ENCODE measurements at places on chromosomes 11 and 22. TPM values are rescaled to one million over a fixed set of nuclear protein-coding genes. Genes with fewer than 3 reads are reported as not detected.

- peak; percentile 75 for DNase-seq
These were observed 935 bp downstream of the QSER1 start for GRCh38 chr11:32893343-32894148.

CSNK2A3 gene
- total RNA-seq: 1.2 TPM

- peak; percentile 84 for DNase-seq
These were observed 380.7 kb downstream of the MN1 start for GRCh38 chr22:27420817-27421361.

DNA sequence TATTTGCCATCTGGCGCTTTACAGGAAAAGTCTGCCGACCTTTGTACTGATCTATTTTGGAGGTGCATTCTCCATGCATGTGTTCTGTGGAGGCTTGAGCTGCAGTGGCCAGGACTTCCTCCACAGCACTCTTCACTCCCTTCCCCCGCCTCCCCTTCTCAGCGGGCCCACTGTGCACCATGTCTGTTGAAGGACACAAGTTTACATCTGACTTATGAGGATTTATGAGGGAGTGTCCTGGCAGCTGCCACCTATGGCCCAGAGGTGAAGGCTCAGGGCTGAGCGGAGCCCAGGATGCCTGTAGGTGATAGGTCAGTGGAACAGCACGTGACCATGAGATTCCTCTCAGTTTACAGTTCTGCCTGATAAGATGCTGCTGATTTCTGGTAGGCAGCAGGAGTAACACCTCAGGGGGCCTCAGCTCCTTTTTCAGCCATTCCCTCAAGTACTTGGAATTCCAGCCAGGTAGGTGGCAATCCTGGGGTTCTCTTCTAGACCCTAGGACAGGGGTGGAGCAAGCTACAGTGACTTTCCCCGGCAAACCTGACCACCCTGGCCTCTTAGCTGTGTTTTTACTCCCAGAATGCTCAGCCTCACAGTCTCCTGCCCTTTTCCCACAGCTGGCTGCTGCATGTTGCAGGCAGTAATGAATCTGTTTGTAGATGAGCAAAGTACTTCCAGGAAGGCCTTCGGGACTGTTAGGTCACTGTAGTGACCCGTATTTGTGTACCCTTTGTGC is 59.9 kb downstream of the PPFIBP2 start:
- no peak for DNase-seq

- no peak for DNase-seq
These were observed 20.0 kb downstream of the CRKL start for GRCh38 chr22:20937031-20937793.

- peak; percentile 50 for DNase-seq
These were observed 63.4 kb downstream of the NAT10 start for GRCh38 chr11:34168642-34169420.

RAB38 gene
- 0.29 TPM for total RNA-seq

RAB3IL1 gene
- total RNA-seq: 4.9 TPM

GRCh38 chr11:8262552-8263108 is 1.0 kb downstream of the LMO1 start:
- DNase-seq: peak; percentile 66

OR6A2 gene
- total RNA-seq: not detected

- DNase-seq: no peak
These were observed 4.0 kb downstream of the ST14 start for GRCh38 chr11:130163346-130164220.

DNA sequence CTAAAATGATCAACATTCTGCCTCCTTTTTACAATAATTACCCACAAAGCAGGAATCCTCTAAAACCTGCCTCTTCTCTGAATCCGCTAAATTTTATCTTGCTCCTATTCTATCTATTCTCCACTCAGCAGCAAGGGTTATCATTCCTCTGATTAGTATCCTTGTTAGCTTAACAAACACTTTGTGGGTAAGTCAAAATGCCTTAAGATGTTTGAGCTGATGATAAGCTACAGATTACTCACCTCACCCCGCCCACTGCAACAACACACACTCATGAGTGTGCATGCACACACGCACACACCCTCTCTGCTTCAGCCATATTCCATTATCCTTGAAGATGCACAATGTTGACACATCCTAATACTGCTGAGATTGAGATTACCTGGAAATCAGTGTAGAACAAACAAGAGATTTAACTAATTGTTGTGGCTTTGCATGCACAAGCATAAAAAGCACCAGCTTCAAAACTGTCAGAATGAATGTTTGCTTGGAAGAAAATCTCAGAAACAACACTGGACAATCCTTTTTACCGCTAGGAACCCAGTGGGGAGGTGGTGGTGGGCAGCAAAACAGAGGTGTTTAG is 130.9 kb downstream of the BBOX1 start:
- DNase-seq: no peak

DNA sequence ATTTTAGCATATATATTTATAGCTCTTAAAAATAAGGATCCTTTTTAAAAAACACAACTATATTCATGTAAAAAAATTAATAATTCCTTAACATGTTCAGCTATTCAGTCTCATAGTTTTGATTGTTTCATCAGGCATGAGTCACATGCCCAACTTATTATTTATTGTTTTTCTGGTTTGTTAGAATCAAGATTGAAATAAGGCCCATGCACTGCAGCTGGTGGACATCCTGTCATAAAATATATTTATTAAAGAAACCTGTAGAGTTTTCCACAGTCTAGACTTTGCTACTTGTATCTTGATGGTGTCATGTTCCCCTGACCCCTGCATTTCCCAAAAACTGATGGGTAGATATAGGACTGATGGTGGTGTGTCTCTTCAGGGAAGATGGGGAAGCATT is 77.4 kb downstream of the PARVA start:
- DNase-seq: no peak

DNA sequence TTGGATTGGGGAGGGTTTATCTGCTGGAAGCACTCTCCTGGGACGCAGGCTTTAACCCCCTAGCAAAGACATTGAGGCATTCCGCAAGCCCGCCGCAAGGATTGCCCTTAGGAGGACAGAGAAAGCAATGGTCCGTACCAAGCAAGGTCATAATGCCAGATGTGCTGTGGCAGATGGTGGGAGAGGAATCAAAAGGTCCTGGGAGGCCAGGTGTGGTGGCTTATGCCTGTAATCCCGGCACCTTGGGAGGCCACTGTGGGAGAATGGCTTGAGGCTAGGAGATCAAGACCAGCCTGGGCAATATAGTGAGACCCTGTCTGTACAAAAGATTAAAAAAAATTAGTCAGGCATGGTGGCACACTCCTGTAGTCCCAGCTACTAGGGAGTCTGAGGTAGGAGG is 12.4 kb upstream of the PRAME start:
- no peak for DNase-seq

- DNase-seq: no peak
These were observed 223.7 kb upstream of the KIRREL3 start for GRCh38 chr11:127224276-127224675.

SCGB1C1 gene
- not detected for total RNA-seq

DNA sequence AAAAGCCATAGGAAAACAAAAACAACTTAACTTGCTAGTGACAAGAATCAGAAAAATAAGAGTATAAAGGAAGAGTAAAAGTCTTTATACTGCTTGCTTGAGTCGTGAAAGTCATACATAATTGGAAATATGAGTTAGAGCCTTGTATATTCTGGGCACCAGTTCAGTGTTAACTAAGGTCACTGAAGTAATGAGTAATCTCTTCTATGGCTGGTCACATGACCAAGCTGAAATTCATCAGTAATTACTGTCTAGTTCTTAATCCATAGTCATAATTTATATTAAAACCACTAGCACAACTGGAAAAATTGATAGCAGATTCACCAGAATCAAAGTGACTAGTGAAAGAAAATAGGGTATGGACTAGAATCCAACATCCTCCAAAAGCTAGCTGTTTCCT is 84.4 kb upstream of the SLC5A12 start:
- DNase-seq: no peak

GRCh38 chr11:114366331-114367243 is 33.7 kb downstream of the C11orf71 start:
- DNase-seq: no peak

DNA sequence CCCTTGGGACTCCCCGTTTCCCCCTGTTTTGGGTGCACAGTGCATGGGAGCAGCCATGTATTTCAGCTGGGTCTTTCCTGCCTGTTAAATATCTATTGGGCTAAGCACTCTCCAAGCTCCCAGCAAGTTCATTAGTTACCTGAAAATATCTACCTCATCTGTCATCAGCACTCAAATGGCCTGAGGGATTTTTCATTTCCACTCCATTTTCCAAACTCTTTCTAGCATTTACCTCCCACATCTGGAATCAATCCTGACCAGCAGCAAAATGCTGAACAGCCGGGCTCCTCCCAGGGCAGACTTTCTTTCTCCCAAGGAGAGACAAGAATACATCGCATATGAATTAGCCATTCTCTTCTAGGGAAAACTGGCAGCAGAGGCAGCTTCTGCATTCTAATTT is 273.5 kb upstream of the MPPED2 start:
- DNase-seq: no peak

DNA sequence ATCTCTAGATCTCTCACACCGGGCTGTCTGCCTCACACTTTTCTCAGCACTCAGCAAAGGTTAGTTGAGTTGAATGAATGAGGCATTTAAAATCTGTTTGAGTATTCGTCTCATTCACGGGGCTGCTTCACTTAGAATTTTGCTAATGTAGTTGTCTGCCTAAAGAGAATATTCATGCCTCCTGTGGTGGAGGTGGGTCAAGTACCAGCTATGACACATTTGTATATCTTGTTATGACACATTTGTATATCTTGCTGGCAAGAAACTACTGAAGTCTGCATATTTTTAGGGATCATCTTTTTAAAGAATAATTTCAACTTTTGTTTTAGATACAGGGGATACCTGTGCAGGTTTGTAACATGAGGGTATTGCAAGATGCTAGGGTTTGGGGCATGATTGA is 43.1 kb downstream of the LDLRAD3 start:
- no peak for DNase-seq

DNA sequence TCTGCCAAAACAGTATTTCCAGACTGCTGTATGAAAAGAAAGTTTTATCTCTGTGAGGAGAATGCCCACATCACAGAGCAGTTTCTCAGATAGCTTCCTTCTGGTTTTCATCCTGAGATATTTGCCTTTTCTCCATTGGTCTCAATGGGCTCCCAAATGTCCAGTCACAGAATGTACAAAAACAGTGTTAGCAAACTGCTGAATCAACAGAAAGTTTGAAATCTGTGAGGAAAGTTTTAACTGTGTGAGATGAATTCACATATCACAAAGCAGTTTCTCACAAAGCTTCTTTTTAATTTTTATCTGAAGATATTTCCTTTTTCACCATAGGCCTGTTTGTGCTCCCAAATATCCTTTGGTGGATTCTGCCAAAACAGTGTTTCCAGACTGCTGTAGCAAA is 207.2 kb upstream of the TRIM48 start:
- no peak for DNase-seq

DNA sequence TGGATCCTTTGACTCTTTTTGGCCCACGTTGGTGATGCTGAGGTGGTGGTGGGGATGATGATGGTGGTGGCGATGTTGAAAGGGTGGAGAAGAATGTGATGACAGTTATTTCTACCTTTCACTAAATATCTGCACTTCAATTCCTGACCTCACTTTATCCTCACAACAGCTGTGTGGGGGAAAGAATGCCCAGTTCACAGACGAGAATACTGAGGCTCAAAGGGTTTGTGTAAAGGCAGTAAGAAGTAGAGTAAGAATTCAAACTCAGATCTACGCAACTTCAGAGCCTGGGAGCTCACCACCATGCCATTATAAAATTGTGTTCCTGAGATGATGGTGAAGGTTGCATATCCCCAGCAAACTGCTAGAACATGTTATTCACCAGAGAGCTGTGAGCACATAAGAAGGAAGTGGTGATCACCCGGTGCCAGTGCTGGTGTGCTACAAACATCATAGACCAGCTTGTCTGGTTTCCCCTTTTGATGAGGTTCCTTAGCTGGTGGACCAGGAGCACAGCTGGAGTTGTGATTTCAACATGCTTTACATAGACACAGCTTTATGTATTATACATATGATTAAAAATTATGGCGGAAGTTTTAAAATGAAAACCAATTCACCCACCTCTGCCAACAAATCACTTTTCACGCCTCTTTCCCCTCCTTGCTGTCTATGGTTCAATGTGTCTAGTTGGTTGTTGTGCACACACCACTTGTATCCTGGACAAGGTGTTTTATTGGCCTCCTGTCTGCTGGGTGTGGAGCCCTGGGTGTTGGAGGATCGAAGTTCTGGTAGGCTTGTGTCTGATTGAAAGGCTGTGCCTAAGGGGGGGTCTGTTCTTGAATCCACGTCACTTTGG is 6.2 kb downstream of the ST14 start:
- no peak for DNase-seq

GRCh38 chr11:133949129-133949528 is 7.6 kb downstream of the IGSF9B start:
- no peak for DNase-seq

DNA sequence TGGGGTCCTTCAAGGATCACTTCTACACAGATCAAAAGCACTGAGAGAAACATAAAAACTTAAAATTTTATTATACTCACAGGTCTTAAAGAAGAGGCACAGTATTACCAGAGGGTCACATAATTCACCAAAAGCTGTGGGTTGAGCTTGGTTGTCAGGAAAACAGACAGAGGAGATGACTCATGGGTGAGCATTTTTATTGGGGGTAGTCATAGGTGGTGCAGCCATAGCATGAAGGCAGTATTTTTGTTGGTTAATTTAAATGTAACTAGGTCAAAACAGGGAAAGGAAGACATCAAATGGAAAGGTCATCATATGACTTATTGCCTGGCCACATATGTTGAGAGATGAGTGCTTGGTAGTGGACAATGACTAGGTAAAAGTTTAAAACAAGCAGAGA is 24.2 kb downstream of the OR5B17 start:
- DNase-seq: no peak

UBQLNL gene
- not detected for total RNA-seq

DNA sequence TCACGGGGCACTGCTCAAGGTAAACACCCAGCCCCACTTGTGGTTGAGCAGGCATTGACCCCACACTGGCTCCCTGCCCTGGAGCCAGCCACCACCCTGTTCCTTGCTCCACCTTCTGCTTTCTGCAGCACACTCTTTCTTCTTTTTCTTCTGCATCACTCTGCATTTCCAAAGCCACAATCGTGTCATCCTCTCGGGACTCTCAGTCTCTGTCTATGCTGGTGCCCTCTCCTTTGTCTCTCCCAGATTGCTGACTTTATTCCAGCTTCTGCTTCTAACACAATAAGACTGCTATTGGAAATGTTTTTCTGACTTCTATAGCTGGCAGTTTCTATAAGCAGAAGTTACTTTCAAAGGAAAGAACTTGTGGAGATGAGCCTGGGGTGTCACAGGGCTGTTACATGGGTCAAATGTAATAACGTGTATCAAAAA is 14.4 kb downstream of the GRAP2 start:
- no peak for DNase-seq

ZNF215 gene
- 0.36 TPM for total RNA-seq
